ENCODE measurements at places on chromosomes 1 and 21. TPM values are rescaled to one million over a fixed set of nuclear protein-coding genes. Genes with fewer than 3 reads are reported as not detected.

IGFN1 gene
- total RNA-seq, result not detected

HMGCS2 gene
- not detected for total RNA-seq

GSTM1 gene
- 10.3 TPM for total RNA-seq

TLR5 gene
- total RNA-seq, result 0.63 TPM

RABGAP1L gene
- 172 TPM for total RNA-seq

GJA4 gene
- 1.6 TPM for total RNA-seq

GPR25 gene
- total RNA-seq, result not detected

TPTE gene
- not detected for total RNA-seq
